Activated T-cell treated with anti-CD3 and anti-CD28 coated beads for 4 hours (primary cell): ENCODE measurements at places on chromosomes 3 and 15.

DNA sequence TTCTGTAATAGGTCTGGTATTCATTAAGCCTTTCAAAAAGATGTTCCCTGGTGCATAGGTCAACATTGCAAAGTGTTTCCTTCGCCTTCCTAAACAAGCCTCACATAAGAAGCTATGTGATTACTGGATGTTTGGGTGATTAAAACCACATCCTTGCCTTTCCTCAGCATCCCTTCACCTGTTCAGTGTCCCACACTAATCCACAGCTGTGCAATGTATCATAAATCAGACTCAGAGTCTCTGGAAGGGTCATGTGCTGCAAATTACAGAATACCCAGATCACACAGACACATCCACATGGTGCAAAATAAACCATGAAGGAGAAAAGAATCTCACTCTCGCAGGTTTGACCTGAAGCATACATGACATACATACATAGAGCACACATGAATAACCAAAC, 164.7 kb upstream of the NSMCE3 start:
- DNase-seq = no peak

DNA sequence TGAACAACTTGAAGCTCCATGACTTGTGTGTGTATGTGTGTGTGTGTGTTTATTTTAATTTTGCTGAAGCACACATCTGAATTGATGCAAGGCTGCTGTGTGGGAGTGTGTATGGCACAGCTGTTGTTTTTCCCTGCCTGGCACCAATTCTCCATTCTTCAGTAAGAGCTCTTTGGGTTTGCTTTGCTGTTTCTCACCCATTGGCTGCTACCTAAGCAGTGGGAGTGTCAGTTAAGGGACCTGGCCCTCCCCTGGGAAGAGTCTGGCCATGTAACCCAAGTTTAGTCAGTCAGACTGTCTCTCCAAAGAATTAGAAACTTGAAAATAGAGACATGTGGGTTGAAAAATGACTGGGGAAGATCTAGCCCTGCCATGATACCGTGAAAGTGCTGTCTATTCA, 126.2 kb upstream of the SYNPR start:
- no peak for DNase-seq

- DNase-seq = no peak
Measured at GRCh38 chr15:67558502-67558901, 16.0 kb downstream of the MAP2K5 start.

DNA sequence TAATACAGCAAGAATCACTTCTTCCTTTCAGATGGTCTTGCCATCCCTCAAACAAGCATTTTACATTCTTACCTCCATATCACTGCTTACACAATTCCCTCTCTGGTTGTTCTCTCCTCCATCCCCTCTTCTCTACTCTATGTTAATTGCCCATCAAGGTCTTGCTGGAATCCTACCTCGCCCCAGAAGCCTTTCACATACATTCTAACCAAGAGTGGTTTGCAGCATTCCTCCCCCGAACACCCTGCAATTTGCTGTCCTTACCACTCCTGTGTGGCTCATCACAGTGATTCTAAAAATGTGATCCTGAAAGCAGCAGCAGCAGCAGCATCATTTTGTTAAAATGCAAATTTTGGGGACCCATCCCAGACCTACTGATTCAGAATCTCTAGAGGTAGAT, 30.6 kb downstream of the TNIK start:
- no peak for DNase-seq

DNA sequence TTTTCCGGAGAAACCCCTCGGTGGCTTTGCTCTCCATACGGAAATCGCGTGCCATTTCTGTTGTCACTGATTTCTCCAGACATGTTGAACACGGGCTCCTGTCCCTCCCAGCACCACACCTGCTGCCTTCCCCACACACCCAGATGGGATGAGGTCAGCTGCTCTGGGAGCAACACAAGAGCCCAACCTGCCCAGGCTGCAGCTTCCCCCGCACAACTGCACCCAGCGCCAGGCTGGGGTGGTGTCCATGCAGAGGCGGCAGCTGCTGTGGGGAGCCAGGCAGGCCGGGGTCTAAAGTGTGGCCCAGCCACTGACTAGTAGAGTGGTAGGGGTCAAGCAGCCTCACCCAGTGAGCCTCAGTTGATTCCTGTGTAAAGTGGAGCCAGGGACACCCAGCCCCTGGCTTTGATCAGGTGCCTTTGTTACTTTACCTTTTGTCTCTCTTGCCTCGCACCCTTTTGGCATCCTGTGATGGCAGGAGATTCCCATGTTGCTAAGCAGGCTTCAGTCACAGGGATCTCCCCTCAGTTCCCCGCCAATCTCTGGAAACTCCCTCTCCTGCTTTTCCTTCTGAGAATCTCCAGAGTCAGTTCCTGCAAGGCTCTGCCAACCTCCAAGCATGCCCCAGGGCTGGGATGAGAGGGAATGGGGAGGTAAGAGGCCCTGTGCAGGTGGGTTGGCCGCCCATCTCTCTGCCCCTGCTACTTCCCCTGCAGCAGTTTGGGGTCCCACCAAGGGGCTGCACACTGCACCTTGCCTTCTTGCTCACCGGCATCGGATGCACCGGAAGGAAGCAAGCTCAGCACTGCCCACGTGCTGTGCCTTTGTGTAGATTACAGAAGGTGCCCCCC, 91.8 kb upstream of the ALDH1A3 start:
- DNase-seq = no peak

DNA sequence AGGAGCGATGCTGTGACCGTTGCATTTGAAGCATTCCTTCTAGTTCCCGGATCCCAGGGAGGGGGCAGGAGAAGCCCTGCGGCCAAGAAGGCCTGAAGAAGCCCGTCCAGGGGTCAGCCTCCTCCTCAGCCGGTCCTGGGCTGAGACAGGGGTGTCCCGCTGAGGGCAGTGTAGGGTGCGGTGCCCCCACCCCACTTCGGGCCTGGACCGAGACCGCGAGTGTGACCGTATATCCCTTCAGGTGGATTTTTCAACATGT, 2.8 kb downstream of the OCA2 start:
- no peak for DNase-seq

DNA sequence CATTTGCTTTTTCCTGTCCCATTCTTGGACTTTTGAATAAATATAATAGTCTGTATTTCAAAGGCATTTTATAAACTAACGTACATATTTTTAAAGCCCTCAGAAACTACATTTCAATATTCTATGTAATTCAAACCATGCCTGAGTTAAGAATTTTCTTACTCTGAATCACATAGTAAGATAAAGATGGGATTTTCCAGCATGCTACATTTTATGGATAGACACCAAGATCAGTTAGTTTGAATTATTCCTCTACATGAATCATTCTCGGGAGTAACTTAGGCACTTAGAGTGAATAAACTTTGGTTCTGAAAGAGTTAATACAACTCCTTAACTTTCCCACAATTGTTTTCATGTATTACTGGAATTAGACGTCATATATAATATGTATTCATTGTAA, 713.3 kb upstream of the CBLB start:
- DNase-seq = no peak

GRCh38 chr3:127637546-127637945, 8.6 kb downstream of the PODXL2 start:
- no peak for DNase-seq

- no peak for DNase-seq
Measured at GRCh38 chr3:110933821-110934426, 137.7 kb upstream of the NECTIN3 start.
